Heart right ventricle (tissue), 16 donors: ENCODE measurements at places on chromosomes 7 and 10. TPM values are rescaled to one million over a fixed set of nuclear protein-coding genes. Genes with fewer than 3 reads are reported as not detected.
A peak's percentile ranks its signal among the peaks of the same experiment; 100 is the strongest.

- no peaks in the 10 kb centered on the region for H3K4me1 ChIP-seq
- DNase-seq: no peak
- no peak overlapping the region for H3K27ac ChIP-seq
- no peaks in the 10 kb centered on the region for H3K27me3 ChIP-seq
- no peak overlapping the region for H3K4me3 ChIP-seq
These were observed 123.3 kb downstream of the TWIST1 start for GRCh38 chr7:18993933-18994668.

DNA sequence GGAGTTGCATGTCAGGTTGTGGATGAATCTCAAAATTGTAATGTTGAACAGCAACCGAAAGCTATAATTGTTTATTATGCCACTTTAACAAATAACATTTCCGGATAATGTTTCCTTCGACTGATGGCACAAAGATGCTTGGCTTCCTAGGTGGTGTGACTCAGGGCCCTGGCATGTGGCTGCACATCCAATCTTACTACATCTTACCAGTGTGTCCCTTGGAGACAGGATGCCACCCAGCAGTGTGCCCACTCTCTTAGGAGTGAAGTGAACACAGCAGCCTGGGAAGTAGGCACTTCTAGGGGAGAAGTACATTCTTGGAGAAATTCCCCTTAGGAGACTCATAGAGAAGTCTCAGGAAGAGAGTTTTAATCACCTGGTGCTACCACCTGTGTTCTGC is 33.0 kb upstream of the GPR26 start:
- no peak overlapping the region for H3K27ac ChIP-seq
- no peak for DNase-seq
- H3K36me3 ChIP-seq: no peaks in the 10 kb centered on the region
- no peak overlapping the region for H3K4me3 ChIP-seq
- H3K27me3 ChIP-seq: no peaks in the 10 kb centered on the region

DNA sequence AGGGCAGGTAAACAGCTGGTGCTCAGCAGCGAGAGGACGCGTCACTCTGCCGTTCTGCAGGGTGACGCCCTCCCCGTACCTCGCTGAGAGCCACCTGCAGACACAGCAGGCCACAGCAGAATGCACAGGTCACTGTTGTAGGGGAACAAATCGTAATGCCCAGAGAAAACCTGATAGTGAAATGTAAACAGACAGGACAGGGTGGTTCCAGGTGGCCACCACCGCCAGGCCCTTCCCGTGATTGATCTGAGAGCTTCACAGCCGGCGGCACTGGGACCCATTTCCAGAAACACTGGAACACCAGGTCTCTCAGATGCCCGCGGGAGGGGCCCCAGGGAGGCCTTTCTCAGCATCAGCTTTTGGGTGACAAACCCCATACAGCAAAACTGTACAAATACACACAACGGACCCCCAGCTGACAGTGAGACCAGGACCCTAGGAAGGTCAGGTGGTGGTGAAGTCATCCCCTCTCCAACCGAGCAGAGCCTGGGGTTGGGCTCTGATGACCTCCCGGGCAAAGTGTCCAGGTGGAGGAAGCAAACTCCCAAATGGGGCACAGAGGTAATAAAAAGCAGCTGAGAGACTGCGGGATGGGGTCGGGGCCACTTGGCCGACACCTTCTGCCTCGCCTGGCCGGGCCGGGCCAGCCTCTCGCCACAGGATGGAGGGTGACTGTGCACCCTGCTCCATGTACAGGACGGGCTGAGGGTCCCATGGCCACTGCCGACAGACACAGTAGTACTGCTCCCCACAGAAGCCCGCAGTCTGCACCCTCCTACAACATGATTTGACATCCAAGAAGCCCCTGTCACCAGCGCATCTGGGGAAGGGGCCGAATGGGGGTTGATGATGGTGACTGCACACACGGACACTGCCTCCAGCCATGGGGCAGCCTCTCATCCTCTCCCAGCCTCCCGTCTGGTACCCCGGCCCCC is 4.6 kb downstream of the BHLHA15 start:
- no peak overlapping the region for H3K27ac ChIP-seq
- peaks cover 46% of the 10 kb centered on the region for H3K36me3 ChIP-seq
- no peak for DNase-seq
- no peaks in the 10 kb centered on the region for H3K4me1 ChIP-seq

- H3K4me3 ChIP-seq: no peak overlapping the region
- H3K27ac ChIP-seq: no peak overlapping the region
- no peaks in the 10 kb centered on the region for H3K27me3 ChIP-seq
- no peak for DNase-seq
These were observed 28.6 kb upstream of the C10orf67 start for GRCh38 chr10:23373156-23373555.

GRCh38 chr10:104367904-104368303 is 14.3 kb downstream of the CFAP58 start:
- H3K27me3 ChIP-seq: peaks cover 5% of the 10 kb centered on the region
- no peaks in the 10 kb centered on the region for H3K36me3 ChIP-seq
- no peak overlapping the region for H3K4me3 ChIP-seq
- DNase-seq: no peak
- no peak overlapping the region for H3K27ac ChIP-seq

DNA sequence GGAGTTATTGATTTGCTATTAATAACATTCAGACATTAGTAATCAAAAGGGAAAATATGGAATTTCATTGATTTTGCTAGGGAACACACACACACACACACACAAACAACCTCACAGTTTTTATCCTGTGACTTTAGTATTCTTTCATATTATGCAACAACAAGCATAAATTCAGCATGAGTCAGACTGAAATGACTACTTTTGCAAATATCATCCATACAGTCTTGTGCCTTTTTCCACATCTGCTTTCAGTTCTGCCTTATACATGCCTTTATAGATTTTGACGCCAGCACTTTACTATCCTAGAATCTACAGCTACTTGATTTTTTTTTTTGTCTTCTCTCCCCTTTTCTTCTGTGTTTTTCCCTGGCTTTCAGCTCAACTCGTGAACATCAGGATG is 975.8 kb upstream of the LRRTM3 start:
- H3K27ac ChIP-seq: no peak overlapping the region
- H3K27me3 ChIP-seq: no peaks in the 10 kb centered on the region
- no peaks in the 10 kb centered on the region for H3K36me3 ChIP-seq
- no peaks in the 10 kb centered on the region for H3K4me1 ChIP-seq
- H3K4me3 ChIP-seq: no peak overlapping the region
- DNase-seq: no peak

DNA sequence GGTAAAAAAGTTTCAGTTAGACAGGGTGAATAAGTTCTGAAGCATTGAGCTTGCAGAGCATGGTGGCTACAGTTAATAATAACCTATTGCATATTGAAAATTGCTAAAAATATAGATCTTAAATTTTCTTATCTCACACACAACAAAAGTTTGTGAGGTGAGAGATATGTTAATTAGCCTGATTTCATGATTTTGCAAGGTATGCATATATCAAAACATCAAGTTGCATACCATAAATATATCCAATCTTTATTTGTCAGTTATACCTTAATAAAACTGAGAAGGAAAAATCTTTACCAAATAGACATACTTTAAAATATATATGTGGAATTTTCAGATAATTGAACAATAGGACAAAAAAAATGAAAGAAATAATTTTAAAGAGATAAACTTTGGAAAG is 16.6 kb downstream of the TAC1 start:
- H3K4me3 ChIP-seq: no peak overlapping the region
- no peaks in the 10 kb centered on the region for H3K4me1 ChIP-seq
- no peaks in the 10 kb centered on the region for H3K36me3 ChIP-seq
- no peak for DNase-seq
- H3K27me3 ChIP-seq: no peaks in the 10 kb centered on the region
- H3K27ac ChIP-seq: no peak overlapping the region

DNA sequence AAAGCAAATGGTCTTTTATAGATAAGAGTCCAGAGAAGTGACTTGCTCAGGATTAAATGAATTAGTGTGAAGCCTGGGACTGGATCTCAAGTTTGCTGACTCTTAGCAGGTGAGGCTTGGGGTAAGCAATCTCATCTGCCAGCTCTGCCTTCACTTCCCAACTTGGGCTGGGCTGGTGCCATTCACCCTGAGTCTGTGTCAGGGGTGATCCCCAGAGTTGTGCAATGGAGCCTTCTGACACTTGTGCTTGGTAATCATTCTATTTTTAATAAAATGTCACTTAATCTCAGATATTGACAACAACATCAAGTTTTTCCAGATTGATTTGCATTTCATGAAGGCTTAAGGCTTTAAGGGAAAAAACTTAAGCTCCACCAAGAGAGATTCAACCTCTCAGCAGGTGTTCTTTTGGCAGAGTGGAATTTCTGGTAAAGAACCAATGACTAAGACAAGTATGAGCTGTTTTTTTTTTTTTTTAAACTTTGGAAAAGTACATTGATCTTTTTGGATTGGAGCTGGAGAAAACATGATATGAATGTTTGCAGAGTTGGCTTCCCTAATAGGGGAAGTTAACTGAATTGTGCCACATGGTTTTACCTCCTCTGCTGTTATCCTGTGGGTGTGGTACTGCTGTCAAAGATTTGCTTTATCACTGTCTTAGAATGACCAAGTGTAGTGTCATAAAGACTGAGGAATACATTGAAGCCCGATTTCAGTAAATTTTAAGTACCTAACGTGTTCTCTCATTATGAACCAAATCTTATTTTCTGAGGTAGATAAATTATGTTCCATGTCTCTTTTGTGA is 48.6 kb upstream of the GPR37 start:
- no peak for DNase-seq
- no peak overlapping the region for H3K4me3 ChIP-seq
- no peaks in the 10 kb centered on the region for H3K27me3 ChIP-seq

- no peaks in the 10 kb centered on the region for H3K4me1 ChIP-seq
- H3K4me3 ChIP-seq: no peak overlapping the region
- no peaks in the 10 kb centered on the region for H3K36me3 ChIP-seq
- H3K27ac ChIP-seq: no peak overlapping the region
- no peaks in the 10 kb centered on the region for H3K27me3 ChIP-seq
These were observed 85.2 kb upstream of the AMPH start for GRCh38 chr7:38716397-38716796.

DNA sequence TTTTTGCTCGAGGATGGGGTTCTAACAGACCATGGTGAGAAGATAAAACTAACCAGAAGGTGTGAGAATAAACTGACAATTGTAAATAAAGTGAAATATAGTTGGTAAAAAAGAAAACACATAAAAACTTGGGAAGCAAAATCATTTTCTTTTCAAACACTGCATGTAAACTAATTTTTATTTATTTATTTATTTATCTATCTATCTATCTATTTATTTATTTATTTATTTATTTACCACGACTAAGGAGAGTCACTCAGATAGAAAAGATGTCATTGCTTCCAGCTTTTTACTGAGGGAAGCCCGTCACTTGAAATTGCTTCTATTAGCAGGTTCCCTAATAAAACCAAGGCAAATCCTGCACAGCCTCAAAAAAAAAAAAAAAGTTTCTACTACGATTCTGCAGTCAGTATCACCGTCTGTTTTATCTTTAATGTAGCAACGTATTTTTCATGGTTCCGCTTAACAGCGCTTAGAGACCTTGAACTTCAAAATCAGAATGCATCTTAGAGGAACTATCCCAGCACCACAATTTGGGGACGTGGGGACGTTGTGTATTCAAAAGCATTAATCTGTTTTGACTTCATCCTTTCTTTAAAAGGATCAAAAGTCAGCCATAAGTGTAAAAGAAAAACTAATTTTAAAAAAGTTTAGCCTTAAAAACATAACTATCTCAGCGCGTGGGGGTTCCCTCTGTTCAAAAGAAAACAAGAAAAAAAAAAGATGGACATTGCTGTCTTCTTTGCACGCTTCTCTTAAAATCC is 33.3 kb upstream of the EBLN1 start:
- DNase-seq: no peak
- peak overlapping the region; percentile 99 for H3K27ac ChIP-seq
- peak overlapping the region; percentile 56 for H3K4me3 ChIP-seq
- H3K27me3 ChIP-seq: no peaks in the 10 kb centered on the region

DNA sequence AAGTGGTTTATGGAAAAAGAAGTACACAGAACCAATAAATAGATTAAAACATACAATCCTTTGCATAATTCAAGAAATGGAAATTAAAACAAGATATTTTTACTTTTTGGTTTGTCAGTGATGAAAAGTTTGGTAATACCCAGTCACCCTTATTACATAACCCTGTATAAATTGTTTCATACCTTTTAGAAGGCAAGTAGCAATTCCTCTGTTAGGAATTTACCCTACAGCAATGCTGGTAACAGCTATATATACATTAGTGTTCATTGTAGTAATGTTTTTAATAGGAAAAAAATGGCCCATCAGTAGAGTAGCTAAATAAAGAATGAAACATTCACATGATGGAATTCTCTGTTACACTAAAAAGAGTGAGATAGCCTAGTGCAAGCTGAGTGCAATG is 42.7 kb downstream of the PTPN12 start:
- no peak for DNase-seq
- no peak overlapping the region for H3K4me3 ChIP-seq
- no peaks in the 10 kb centered on the region for H3K27me3 ChIP-seq
- peaks cover 41% of the 10 kb centered on the region for H3K4me1 ChIP-seq
- H3K36me3 ChIP-seq: peaks cover 87% of the 10 kb centered on the region

GRCh38 chr10:61304746-61305145 is 148.4 kb downstream of the TMEM26 start:
- H3K36me3 ChIP-seq: no peaks in the 10 kb centered on the region
- no peak overlapping the region for H3K27ac ChIP-seq
- no peak overlapping the region for H3K4me3 ChIP-seq
- H3K4me1 ChIP-seq: no peaks in the 10 kb centered on the region
- no peak for DNase-seq

DNA sequence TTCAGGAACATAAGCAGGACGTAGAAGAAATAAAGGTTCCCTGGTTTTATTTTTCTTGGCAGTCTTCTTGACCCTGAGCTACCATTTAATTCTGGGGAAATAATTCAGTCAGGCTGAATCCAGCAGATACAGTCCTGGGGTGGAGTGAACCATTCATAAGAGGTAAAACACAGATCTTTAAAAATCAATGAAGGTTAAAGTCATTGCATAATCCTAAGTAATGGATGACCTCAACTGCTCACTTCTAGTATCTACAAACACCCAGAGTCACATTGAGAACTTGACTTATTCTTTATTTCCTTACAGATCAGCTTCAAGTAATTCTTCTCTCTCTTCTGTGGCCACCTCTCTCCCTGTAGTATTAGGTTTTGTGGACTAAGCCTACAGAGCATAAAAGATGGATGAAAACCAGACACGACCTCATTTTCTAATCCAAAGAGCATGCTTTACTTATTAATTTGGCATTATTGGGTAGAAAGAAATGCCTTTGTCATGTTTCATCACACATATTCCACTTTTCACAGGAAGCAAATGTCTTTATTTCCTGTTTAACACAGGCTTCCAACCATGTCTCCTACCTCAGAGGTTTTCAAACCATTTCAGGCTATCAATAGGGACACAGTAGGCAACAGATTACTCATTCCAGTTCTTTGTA is 182.3 kb upstream of the IMMP2L start:
- H3K36me3 ChIP-seq: no peaks in the 10 kb centered on the region
- H3K27me3 ChIP-seq: no peaks in the 10 kb centered on the region
- no peak overlapping the region for H3K27ac ChIP-seq
- DNase-seq: no peak
- H3K4me3 ChIP-seq: no peak overlapping the region

GRCh38 chr10:107206833-107207232 is 42.3 kb upstream of the SORCS1 start:
- H3K36me3 ChIP-seq: no peaks in the 10 kb centered on the region
- DNase-seq: no peak
- H3K27me3 ChIP-seq: no peaks in the 10 kb centered on the region
- H3K4me3 ChIP-seq: no peak overlapping the region

ZNF804B gene
- total RNA-seq: not detected

PTF1A gene
- not detected for total RNA-seq

HDAC9 gene
- total RNA-seq: 56.3 TPM

ADGRA1 gene
- 0.21 TPM for total RNA-seq

ATOH7 gene
- total RNA-seq: not detected

FKBP9 gene
- 140 TPM for total RNA-seq

TMEM176A gene
- 12.1 TPM for total RNA-seq

ASB13 gene
- total RNA-seq: 14.5 TPM

SLC39A12 gene
- total RNA-seq: not detected

FLNC gene
- 364 TPM for total RNA-seq
